ENCODE measurements at places on chromosomes 1 and 21. TPM values are rescaled to one million over a fixed set of nuclear protein-coding genes. Genes with fewer than 3 reads are reported as not detected.

- no peak for DNase-seq
Measured at GRCh38 chr1:61498342-61498741, 226.6 kb downstream of the TM2D1 start.

DNA sequence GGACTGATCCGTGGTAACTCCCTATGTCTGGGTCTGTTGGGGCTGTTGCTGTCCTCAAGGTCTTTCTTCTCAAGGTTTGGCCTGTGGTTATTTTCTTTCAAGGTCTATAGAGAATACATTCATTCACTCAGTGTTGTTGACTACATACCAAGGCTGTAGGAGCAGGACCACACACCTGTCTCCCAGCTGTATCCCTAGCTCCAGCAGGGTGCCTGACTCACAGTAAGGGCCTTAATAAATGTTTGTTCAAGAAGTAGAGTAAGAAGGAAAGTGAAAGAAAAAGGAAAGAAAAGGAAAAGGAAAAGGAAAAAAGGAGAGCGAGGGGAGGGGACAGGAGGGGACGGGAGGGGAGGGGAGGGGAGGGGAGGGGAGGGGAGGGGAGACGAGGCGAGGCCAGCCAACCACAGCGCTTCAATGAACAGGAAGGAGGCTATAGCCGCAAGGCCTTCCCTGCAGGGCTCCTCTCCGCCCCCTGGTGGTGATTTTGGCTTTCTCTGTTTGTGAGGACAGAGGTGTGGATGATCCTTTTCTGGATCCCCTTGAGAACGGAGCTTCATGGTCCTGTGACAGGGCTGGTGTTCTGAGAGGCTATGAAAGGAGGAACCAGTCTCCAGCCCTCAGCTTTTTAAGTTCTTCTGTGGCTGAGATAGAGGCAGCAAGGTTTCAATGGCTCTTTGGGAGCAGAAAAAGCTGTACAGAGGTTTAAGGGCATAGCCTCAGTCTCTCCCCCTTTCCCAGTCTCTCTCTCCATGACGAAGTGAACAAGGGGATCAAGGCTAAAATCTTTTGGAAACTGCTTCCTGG, 30.6 kb upstream of the LCE5A start:
- DNase-seq, result no peak

- DNase-seq, result no peak
Measured at GRCh38 chr1:109705411-109705810, 6.6 kb upstream of the GSTM5 start.

DNA sequence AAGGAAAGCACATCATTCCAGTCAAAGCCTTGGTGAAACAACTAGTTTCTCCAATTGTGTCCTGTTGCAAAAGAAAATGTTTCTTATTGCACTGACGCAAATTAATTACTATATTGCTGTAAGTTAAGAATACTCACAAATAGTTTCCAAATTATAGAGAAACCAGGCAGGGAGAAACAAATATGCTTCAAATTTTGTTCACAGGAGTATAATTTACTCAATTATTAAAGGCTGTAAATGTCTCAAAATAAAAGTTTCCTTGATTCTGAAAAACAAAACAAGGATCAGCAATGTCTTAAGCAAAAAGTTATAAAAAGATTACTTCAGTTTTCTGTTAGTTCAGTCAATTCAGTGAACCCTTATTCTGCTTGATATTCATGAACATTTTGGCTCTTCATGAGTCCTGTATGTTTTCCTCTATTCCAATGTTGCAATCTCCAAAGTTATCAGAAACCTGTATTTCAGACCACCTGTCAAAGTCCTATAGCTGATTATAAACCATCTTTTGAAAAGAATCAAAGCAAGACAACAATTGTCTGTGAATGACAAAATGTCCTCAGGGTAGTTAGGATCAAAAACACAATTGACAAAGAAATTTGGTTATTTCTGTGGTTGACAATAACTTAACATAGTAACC, 11.7 kb upstream of the SYPL2 start:
- DNase-seq, result no peak

Gene ERO1B
- 17.5 TPM for total RNA-seq

- DNase-seq, result peak; percentile 69
Measured at GRCh38 chr1:17119076-17119772, at the start of gene PADI2. PADI2 (minus strand) TSS chr1:17119451; CDS start chr1:17119371, 80 bp downstream.

- no peak for DNase-seq
Measured at GRCh38 chr1:235898126-235898525, 31.4 kb upstream of the LYST start.

Gene LCE1F
- total RNA-seq, result not detected

Gene GBP7
- total RNA-seq, result not detected

GRCh38 chr1:150362721-150363425, 1.1 kb upstream of the RPRD2 start:
- no peak for DNase-seq

Gene KCNC4
- 9.8 TPM for total RNA-seq

All from activated B cell treated with CpG ODN at 0.5 μM for 24 hours (primary cell).